ENCODE measurements at places on chromosomes 5 and 9. TPM values are rescaled to one million over a fixed set of nuclear protein-coding genes. Genes with fewer than 3 reads are reported as not detected.
A peak's percentile ranks its signal among the peaks of the same experiment; 100 is the strongest.

The HTR4 gene
- not detected for total RNA-seq

DNA sequence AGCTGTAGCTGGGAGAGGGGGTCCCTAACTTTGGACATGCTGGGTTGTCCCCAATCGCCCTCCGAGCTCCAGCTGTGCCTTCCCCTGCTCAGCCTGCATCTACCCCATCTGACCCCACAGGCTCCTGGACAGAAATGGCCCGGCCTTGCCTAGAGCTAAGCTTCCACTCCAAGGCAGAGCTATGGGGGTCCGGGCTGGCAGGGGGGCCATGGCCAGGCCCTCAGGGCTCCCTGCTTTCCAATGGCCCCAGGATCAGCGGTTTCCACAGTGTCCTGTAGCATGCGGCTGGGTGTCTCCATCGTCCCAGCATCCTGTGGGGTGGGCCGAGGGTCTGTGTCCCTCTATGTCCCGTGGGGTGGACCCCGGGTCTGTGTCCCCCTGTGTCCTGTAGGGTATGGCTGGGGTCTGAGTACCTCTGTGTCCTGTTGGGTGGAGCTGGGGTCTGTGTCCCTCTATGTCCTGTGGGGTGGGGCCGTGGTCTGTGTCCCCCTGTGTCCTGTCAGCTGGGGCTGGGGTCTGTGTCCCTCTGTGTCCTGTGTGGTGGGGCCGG is 130.6 kb downstream of the RXRA start:
- no peak for DNase-seq

- DNase-seq: peak; percentile 83
Observed at GRCh38 chr9:16133556-16134227, 580.8 kb downstream of the CCDC171 start.

- no peak for DNase-seq
Observed at GRCh38 chr5:64206653-64207052, 41.0 kb downstream of the RNF180 start.

- DNase-seq: no peak
Observed at GRCh38 chr5:149205625-149206523, 64.6 kb downstream of the ABLIM3 start.

DNA sequence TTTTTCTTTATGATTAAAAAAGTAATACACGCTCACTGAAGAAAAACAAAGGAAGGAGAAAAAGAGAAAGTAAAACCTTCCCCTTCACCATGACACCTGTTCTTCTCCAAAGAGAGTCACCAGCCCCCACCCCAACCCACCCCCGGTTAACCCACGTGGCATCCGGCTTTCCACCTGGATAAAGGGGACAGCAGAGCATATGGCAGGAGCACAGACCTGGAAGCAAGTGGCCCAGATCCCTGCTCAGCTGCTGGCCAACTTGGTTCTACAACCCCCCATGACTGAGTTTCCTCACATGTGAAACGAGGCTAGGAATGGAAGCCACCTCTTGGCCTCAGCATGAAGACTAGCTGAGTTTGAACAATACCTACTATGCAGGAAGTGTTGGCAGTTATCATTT is 5.1 kb downstream of the CCDC180 start:
- DNase-seq: no peak

DNA sequence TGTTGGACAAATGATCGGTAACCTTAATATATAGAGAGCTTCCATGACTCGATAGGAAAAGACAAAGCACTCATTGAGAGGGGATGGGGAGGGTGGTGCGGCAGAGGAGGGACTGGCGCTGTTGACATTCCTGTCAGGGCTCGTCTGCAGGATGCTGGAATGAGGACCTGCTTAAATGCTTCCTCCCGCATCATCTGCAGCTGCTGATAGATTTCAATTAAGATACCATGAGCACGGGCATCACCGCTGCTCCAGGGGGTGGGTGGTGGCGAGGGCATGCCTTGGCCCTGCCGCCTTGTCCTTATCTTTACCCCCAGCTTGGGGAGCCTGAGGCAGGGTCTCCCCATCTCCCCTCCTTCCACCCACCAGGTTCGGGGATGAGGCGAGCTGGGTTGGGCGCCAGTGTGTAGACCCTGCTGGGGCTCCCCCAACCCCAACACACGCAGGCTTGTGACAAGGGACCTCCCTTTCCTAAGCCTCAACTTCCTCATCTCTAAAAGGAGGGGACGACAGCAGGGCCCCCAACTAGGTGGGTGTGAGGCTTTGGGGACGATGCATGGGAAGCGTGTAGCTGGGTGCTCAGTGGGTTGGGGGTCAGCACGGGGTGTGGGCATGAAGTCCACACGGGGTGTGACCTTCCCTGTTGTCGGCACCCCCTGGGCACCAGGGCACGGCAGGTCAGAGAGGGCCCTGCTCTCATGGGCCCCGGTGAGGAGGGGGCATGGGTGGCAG is 11.7 kb upstream of the QRFP start:
- no peak for DNase-seq

The DAB2IP gene
- total RNA-seq: 1.3 TPM

DNA sequence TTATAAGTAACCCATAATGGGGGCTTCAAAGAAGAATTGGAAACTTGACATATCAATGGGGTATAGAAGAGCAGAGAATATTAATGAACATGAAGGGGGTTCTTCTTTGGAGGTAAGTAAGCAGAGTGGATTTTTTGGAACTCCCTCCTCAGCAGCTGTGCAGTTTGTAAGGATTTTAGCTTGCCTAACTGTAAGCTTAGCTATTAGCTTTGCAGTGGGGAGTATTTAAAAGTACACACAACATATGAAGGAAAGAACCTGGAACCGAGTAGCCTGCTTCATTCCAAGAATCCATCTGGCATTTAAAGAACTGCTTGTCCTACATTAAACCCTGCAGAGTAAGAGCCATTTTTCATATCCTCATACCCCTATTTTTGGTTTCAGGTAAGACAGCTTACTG is 2.2 kb upstream of the PBX3 start:
- DNase-seq: no peak

The FOXD1 gene
- total RNA-seq: 0.54 TPM
